Motor neuron (in vitro differentiated cells): ENCODE measurements at places on chromosomes 13 and 19.

DNA sequence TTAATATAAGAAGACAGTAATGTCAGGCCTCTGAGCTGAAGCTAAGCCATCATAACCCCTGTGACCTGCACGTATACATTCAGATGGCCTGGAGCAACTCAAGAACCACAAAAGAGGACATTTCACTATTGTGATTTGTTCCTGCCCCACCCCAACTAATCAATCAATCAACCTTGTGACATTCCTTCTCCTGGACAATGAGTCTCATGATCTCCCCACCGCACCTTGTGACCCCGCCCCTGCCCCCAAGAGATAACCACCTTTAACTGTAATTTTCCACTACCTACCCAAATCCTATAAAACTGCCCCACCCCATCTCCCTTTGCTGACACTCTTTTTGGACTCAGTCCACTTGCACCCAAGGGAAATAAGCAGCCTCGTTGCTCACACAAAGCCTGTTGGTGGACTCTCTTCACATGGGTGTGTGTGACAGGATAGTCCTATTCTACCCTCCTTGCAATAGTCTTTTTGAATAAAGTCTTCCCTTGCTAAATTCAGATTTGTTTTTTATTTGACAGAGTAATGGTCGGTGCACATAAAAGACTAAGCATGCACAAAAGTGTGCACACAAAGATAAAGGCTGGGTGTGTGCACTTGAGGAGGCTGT lies 14.0 kb downstream of the CD70 start:
- ATAC-seq = peak; percentile 62

- ATAC-seq = no peak
Measured at GRCh38 chr13:84605927-84606326, 723.7 kb upstream of the SLITRK1 start.

- no peak for ATAC-seq
Measured at GRCh38 chr19:6313398-6313969, 19.9 kb downstream of the ACER1 start.

- peak; percentile 27 for ATAC-seq
Measured at GRCh38 chr19:2624537-2625091, 77.9 kb downstream of the GNG7 start.

GRCh38 chr19:47097396-47098201 lies 16.0 kb downstream of the ZC3H4 start:
- ATAC-seq = no peak

DNA sequence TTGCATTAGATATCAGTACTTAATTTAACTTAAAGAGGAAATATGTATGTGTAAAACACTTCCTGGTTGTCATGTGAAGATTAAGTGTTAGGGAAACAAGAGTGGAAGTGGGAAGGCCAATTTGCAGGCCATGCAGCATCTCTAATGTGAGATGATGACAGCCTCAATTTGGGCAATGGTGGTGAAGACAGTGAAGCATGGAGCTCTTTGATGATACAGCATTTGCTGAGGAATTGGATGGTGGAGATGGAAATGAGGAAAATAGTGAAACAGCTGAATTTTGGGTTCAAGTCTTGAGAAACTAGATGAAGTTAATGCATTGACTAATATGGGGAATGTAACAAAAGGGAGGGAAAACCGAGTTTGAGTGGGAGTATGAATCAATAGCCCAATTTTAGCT lies 231.7 kb upstream of the MIR17HG start:
- no peak for ATAC-seq

- ATAC-seq = peak; percentile 35
Measured at GRCh38 chr13:102812611-102813287, 13.8 kb downstream of the BIVM start.

GRCh38 chr19:44668985-44669764 lies 2.1 kb upstream of the CEACAM19 start:
- ATAC-seq = no peak

GRCh38 chr19:1130771-1131717 lies 27.2 kb downstream of the GPX4 start:
- peak; percentile 26 for ATAC-seq

- ATAC-seq = no peak
Measured at GRCh38 chr19:11017275-11018035, 56.6 kb downstream of the SMARCA4 start.

- ATAC-seq = no peak
Measured at GRCh38 chr19:58406818-58407657, 1.4 kb upstream of the ZNF584 start.

DNA sequence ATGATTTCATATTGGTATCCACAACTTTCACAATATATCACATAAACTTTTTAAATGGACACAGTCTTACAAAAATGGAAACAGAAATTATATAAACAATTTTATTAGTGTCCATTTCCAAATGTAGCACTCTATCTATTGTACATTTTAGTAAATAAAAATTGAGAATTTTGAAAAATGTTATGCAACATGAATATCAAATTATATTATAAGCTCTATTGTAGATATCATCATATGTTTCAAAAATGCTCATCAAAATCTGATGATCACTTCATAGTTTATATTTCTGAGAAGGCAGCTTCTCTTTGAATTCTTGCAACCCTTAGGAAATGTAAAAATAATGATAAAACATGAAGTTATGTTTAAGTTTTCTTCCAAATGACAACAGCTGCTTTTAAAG lies 1928.6 kb downstream of the PCDH9 start:
- no peak for ATAC-seq

- ATAC-seq = no peak
Measured at GRCh38 chr13:40653527-40654318, 12.7 kb downstream of the FOXO1 start.

DNA sequence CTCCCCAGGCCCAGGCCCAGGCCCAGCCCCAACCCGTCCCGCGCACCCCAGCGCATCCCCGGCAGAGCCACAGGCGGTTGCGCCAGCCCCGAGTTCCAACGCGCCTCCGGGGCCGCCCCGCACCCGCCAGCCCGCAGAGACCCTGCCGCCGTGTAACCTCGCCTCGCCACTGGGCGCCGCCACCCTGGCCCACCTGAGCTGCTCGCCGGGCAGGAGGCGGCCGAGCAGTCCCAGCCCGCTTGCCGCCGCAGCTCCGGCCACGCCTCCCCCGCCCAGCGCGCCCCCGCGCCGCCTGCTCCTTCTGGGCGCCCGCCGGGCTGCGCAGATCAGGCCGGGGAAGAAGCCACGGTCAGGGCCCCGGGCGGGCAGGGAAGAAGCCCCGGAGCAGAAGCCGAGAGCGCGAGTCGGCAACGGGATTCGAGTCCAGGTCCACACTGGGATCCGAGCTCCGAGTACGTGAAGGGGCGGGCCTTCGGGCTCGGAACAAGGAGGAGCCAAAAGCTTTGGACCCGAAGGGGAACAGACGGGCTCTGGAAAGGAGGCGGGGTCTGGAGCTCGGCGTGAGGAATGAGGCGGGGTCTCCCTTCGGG lies at the start of gene MBOAT7:
MBOAT7 (minus strand) TSS at position 436 of the 590 bp plus-strand sequence. CDS start 1,072 bp downstream, outside the sequence.
- ATAC-seq = peak; percentile 26

DNA sequence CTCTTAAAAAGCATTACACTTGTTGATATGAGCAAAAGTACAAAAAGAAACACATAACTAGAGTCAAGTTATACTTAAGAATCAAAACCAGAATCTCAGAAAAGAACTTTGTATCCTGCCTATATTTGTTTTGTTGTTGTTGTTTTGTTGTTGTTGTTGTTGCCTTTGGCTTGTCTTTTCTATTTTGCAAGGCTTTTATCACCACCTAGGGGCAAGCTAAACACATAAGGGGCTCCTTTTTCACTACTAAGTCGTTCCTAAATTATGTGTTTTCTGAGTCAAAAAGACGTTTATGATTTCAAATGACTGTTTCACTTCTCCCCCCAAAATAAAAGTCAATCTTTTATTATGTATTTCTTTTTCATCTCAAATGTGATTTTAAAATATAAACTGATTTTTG lies 250.2 kb downstream of the RBM26 start:
- no peak for ATAC-seq

GRCh38 chr19:46372901-46373490 lies 26.1 kb downstream of the PPP5C start:
- ATAC-seq = peak; percentile 32
